Tracheal epithelial cell (primary cell): ENCODE measurements at places on chromosomes 5 and 9. TPM values are rescaled to one million over a fixed set of nuclear protein-coding genes. Genes with fewer than 3 reads are reported as not detected.

KCNT1 gene
- total RNA-seq: not detected in 2 replicates

SPOCK1 gene
- total RNA-seq: 2.6 and 14.5 TPM in 2 replicates

S1PR3 gene
- total RNA-seq: under 0.01 and 4.1 TPM in 2 replicates

CORO2A gene
- total RNA-seq: 17.1 and 29.8 TPM in 2 replicates

CDC25C gene
- 0.72 TPM in 1 of 2 replicates, not detected in the other for total RNA-seq

PCDHA1 gene
- not detected in 2 replicates for total RNA-seq

FGF10 gene
- total RNA-seq: not detected in 2 replicates

ARL10 gene
- total RNA-seq: 8.4 and 10.7 TPM in 2 replicates

PHYHD1 gene
- 1.1 and 13.3 TPM in 2 replicates for total RNA-seq

IFNK gene
- total RNA-seq: not detected in 2 replicates

DAB2 gene
- 1.1 and 5.8 TPM in 2 replicates for total RNA-seq

CDH9 gene
- total RNA-seq: not detected in 2 replicates

FSTL4 gene
- not detected in 2 replicates for total RNA-seq

CCDC183 gene
- total RNA-seq: 0.43 TPM in 1 of 2 replicates, not detected in the other

FAM153A gene
- total RNA-seq: 0.72 and 1.3 TPM in 2 replicates

PPIC gene
- total RNA-seq: 32.0 and 47.2 TPM in 2 replicates

RABL6 gene
- 46.5 and 65.9 TPM in 2 replicates for total RNA-seq

PKD2L2 gene
- under 0.01 TPM in 1 of 2 replicates, not detected in the other for total RNA-seq

CNTNAP3 gene
- 7.0 and 12.6 TPM in 2 replicates for total RNA-seq

TAF11L10 gene
- total RNA-seq: not detected in 2 replicates

SMIM33 gene
- not detected in 2 replicates for total RNA-seq

UBAP1 gene
- total RNA-seq: 27.3 and 40.0 TPM in 2 replicates

CNTFR gene
- total RNA-seq: not detected in 2 replicates
